ENCODE measurements at places on chromosomes 3 and 15.

- peak; percentile 48 for DNase-seq
Measured at GRCh38 chr3:185934767-185935464, 2.9 kb downstream of the TRA2B start.

GRCh38 chr3:42035816-42036482 is 55.2 kb upstream of the TRAK1 start:
- no peak for DNase-seq

DNA sequence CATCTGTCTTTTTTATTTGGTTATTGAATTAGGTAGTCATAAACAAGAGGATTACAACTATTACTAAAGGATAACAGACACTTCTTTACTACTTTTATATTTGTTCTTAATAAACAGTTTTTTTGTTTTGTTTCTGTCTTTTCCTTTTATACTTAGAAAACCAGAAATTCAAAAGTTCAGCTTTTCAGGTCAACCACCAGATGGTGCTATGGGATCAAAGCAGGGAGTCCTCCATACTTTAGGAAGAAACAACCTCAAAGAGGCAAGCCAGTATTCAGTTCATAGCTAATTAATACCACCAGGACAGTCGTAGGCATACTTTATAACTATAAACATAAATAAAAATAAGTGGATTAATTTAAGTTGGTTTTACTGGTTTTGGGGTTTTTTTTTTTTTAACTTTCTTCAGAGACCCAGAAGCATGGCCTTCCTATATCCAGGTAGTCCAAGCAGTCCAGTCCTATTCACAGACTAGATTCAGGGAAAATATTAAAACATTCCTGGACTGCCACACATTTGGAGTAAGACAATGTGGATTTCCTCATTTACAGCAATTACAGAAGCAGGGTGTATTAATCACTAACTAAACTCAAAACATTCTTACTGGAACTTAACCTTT is 16.0 kb upstream of the EID1 start:
- peak; percentile 72 for DNase-seq

GRCh38 chr3:42750834-42751233 is 22.2 kb downstream of the CCDC13 start:
- DNase-seq: no peak

- no peak for DNase-seq
Measured at GRCh38 chr3:78588906-78589621, 1178.7 kb downstream of the ROBO1 start.

DNA sequence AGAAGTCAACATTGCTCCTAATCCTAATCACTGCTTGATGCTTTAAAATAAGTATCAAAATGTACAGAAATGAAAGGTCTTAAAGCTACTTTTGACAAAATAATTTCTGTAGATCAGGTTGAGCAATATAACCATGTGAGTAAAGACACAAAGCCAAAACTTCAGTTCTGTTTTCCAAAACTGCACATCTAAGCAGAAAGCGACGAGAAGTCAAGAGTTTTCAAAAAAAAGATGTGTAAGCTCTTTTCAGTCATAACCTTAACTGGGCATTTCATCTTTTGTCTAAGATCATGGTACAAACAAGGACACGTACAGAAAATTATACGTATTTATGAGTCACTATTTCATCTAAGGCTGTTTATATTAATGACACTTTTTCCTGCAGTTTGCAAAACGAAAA is 608.8 kb downstream of the FOXP1 start:
- DNase-seq: no peak

- peak; percentile 49 for DNase-seq
Measured at GRCh38 chr3:159620281-159620680, 368.4 kb upstream of the IL12A start.

All from fibroblast of upper back skin (primary cell).